Activated CD4-positive, alpha-beta T cell treated with anti-CD3 and anti-CD28 coated beads for 24 hours (primary cell): ENCODE measurements at places on chromosomes 16 and 17.

- no peak for DNase-seq
Observed at GRCh38 chr16:30104492-30104891, 8.5 kb upstream of the YPEL3 start.

DNA sequence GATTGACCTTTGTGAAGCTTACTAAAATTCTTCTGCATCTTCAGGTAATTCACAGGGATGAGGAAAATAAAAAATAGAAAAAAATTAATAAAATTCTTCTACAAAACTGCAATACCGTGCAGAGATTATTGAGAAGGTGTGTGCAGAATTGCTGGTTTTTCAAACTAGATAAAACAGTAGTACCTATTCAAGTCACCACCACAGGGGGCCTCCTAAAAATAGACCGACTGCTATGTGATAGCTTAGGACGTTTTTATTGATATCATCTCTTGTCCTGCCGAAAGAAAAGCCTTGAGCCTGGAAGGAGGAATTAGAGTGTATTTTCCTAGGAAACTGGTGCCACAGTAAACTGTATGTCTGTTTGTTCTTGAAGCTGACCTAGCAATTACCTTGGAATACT lies 325.9 kb downstream of the ZFHX3 start:
- no peak for DNase-seq

- no peak for DNase-seq
Observed at GRCh38 chr16:15502041-15502725, 67.8 kb downstream of the BMERB1 start.

- DNase-seq: no peak
Observed at GRCh38 chr16:67741118-67741517, 22.0 kb upstream of the GFOD2 start.

DNA sequence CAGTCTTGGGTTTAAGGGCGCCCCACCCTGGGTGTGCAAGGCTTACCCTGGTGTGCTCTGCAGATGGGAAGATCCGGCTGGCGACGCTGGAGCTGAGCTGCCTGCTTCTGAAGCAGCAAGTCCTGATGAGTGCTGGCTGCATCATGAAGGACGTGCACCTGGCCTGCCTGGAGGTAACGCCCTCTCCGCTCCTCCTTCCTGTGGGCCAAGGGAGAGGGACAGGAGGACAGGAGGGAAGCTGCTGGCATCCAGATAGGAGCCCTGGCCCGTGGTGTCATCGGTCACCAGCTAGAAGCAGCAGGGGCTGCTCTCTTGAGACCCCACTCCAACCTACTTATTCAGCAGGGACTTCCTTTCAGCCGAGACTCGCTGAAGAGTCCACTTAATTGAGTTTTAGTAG lies 97.8 kb downstream of the CLEC16A start:
- DNase-seq: no peak

- no peak for DNase-seq
Observed at GRCh38 chr17:55988861-55989260, 164.4 kb upstream of the ANKFN1 start.

- DNase-seq: no peak
Observed at GRCh38 chr17:19426631-19427030, 15.6 kb downstream of the RNF112 start.

DNA sequence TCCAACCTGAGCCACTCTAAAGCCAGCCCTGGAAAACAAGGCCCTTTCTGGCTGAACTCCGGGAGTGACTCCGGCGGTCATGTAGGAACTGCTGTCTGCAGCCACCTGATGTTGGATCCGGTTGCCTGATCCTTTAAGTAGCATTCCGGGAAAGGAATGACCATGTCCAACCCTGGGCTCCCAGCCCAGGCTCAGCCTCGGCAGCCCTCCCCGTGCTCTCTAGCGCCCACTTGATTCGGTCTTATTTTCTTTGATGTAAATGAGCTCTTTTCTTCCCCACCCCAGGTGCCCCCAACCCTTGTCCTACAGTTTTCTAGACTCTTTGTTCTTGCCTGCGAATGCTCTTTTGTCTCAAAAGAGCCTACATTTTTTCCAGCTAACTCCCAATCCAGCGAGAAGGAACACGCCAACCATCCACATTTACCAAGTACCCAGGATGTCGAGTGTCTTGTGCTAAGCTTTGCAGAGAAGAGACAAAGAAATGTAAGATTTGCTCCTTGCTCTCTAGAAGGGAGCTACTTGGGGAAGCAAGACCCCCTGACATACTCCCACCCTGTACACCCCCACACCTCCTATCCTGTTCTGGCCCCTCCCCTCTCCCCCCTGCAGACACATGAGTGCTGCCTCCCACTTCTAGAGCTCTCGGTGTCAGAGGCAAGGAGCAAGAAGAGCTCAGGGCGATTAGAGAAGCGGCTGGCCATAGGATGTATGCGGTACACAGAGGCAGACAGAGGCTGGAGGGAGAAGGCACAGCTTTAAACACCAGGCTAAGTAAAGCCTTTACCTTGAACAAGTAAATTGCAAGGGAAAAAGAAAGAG lies 53.8 kb downstream of the COG7 start:
- DNase-seq: no peak
